SK-N-MC (cell line): ENCODE measurements at places on chromosomes 7 and 10.

DNA sequence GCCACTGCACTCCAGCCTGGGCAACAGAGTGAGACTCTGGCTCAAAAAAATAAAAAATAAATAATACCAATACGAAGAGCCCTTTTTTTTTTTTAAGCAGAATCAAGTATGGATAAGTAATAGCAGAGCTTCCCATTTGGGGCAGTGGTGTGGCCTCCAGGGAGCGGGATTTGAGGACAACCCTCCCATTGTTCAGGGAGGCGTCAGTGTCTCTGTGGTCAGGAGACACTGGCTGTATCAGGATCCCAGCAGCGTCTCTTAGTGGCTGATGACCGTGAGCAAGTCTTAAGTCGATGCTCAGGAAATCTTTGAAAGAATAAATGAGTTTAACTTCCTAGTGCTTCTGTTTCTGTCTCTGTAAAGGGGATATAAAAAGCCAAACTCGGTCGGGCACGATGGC is 25.2 kb upstream of the SH2B2 start:
- no peak for DNase-seq

GRCh38 chr7:74099031-74099430 is 15.4 kb downstream of the LIMK1 start:
- no peak for DNase-seq

DNA sequence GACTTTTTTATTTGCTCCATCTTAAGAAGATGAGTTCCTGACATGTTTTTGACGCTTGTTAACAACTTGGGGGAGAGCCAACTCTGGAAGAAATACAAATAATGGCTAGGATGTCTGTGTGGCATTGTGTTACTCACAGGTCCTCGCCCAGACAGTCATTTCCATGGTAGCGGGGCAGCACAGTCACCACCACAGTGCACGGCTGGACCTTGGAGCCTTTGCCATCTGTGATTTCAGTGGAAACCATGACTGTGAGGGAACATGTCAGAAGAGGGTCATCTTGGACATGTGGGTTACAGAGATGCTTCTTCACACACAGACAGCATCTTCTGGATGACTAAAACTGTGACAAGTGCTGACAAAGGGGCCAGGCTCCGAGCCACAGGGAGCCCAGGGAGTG is 74.5 kb downstream of the PKD1L1 start:
- no peak for DNase-seq

GRCh38 chr10:15374156-15374555 is 3.1 kb upstream of the FAM171A1 start:
- DNase-seq: no peak

DNA sequence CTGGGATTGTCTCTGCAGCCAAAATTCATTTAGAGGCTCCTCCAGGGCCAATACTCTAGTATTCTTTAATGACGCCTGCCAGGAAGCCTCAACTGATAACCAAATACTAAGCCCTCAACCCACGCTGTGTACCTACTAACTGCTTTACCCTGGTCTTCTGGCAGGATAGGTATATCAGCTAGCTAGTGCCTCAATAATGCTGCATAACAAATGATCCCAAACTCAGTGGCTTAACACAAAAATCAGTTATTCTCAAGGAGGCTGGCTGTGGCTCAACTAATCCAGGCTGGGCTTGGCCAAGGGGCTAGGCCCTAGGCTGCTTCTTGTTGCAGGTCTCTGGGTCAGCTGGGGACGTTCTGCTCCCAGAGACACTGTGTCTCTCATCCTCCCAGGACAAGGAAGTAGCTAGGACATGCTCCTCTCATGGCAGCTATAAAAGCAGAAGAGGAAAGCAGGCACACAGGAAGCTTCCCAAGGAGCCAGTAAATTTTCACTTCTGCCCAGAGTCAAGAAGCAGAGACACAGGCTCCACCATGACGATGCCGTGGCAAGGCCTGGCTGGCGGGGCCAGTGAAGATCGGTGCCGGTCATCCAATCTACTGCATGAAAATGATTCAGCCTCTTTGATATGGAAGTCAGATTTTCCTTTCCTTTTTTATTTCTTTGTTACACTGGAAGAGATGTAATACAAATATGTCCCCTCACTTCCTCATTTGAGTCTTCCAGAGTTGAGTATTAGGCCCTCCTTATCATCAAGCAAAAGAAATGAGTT is 28.6 kb upstream of the COL13A1 start:
- no peak for DNase-seq

DNA sequence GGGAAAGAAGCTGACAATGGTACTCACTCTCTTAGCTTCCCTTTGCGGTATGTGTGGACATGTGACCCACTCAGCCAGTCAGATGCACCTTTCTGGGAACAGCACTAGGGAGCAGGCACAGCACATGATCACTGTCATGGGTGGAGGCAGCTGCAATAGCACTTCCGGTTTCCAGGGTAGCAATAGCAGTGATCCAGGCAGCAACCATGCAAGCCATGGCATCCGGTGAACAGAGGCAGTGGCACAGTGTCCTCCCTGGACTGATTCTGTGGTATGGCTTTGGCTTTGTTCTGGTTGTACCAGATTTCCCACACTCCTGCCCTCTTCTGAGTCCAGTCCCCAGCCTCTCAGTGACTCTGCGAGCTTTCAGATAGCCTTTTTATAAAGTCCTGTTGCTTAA is 86.8 kb upstream of the NAMPT start:
- DNase-seq: no peak

GRCh38 chr7:93165447-93165846 is 17.3 kb upstream of the SAMD9L start:
- DNase-seq: no peak

- no peak for DNase-seq
Measured at GRCh38 chr7:38310591-38311101, 37.2 kb upstream of the TARP start.

GRCh38 chr7:42059275-42059674 is 177.7 kb downstream of the GLI3 start:
- DNase-seq: no peak

DNA sequence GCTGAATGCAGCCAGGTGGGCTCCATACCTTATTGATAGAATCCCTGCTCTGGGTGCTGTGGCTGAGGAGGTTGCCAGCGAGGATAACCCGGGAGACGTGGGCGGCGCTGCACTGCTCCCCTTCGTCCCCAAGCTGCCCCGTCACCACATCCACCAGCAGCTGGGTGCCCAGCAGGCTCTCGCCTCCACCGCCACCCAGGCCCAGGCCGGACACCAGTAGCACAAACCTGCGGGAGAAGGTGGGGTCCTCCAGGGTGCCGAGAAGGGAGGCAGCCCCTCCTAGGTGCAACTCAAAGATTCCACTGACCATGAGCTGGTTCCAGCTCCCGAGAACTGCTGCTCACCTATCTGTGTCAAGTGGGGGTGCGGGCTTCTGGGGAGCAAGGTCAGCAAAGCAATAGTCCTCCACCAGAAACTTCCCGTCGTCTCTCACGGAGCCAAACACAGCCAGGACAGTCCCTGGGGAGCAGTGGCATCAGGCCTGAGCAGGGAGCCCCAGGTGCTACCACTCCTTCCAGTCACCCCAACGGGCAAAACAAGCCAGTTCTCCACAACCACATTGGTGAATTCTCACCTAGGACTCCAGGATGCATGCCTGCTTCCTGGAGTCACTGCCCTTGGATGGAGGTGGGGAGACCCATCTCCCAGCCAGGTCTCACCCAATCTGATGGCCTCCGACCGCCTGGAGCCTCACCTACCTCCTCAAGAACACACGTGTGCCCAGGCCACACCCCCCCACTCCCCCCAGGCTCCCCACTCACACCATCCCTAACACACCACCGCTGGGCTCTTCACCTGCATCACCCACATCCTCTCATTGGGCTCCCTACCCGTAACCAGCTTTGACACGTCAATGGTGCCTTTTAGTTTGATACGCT is 6.3 kb downstream of the POLD2 start:
- no peak for DNase-seq

DNA sequence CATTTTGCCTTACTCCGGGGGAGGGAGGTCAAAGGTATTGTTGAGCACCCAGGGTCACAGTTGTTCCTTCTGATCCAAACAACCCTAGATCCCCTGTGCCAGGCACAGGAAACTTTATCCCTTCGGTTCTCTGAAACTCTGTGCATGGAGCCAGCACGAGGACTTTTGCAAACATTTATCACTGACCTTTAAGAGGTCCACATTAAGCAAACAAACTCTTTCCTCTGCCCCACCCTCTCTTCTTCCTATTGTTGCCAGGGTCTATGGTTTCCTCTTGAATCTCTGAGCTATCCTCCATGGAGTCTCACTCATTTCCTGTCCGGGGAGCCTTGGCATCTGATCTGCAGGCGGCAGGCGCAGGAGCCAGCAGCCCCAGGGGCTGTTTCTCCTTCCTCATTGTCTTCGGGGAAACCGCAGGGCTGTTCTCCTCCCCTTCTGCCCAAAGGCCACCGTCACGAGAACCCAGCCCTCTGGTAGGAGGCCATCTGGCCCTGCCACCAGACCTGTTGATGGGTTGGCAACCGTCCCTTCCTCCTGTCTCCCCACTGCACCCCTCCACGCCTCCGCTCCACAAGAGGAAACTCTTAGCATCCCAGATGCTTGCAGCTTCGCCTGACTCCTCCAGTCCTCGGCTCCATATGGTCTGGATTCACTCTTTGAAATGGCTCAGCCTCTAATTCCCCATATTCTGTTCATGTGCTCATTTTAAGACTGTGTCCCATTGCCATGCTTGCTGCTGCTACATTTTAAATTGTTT is 327.3 kb upstream of the NRP1 start:
- peak; percentile 6 for DNase-seq

- DNase-seq: no peak
Measured at GRCh38 chr10:23568996-23569395, 130.1 kb downstream of the OTUD1 start.

GRCh38 chr10:62597226-62597625 is 207.3 kb upstream of the ADO start:
- DNase-seq: no peak

GRCh38 chr10:131751827-131752775 is 148.7 kb upstream of the PPP2R2D start:
- no peak for DNase-seq

- DNase-seq: no peak
Measured at GRCh38 chr7:37920849-37921805, 687 bp downstream of the EPDR1 start.

DNA sequence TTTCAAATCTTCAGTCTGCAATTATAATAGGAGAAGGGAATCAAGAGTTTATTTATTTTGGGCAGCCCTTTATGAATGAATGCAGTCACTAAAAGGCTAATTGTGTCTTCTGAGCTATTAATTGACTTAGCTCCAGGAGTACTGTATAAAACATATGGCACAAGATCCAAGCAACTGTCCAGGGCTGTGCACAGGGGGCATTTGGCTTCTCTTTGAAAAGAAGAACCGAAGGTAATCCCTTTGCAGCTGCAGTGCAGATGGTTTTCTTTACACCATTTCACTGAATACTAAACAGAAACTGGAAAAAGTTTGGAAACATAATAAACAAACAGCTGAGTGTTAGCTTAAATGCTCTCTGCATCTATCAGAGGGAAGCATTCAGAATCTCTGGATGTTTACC is 282.6 kb upstream of the LRRN3 start:
- DNase-seq: no peak

- DNase-seq: no peak
Measured at GRCh38 chr10:43316988-43317387, 50.1 kb upstream of the RASGEF1A start.

- DNase-seq: no peak
Measured at GRCh38 chr7:143012001-143012400, 14.9 kb downstream of the OR9A2 start.

DNA sequence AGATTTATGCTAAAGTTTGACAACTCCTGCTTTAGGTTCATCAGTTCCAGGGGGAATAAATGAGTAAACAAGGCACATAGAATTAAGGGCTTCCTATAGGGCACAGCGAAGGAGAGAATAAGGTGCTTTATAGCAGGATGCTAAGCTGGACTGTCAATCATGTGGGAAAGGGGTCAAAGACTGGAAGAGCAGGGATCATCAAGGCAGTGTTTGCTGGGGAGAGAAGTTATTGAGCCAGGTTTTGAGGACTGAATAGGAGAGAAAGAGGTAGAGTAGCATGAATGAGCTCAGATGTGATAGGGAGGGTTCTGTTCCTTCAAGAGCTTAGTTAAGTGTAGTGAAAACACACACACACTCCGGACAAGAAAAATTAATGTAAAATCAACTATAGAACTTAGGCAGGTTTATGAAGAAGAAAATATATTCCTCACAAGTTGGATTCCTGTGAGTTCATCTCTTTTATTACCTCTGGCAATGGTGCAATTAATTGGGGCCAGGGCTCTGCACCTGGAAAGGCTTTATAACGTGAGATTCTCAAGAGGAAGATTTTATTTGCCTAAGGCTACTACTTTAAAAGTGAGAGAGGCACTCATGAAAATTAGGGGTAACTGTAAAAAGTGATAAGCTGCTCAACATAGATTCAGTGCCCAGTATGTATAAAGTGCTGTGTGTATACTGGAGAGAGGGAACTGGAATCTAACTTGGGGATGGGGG is 222.4 kb downstream of the AUTS2 start:
- no peak for DNase-seq

GRCh38 chr7:1483536-1484505 is 20.4 kb downstream of the INTS1 start:
- no peak for DNase-seq

- DNase-seq: no peak
Measured at GRCh38 chr10:69392481-69393000, 24.2 kb downstream of the TACR2 start.

- DNase-seq: no peak
Measured at GRCh38 chr10:106956216-106956915, 208.1 kb downstream of the SORCS1 start.

DNA sequence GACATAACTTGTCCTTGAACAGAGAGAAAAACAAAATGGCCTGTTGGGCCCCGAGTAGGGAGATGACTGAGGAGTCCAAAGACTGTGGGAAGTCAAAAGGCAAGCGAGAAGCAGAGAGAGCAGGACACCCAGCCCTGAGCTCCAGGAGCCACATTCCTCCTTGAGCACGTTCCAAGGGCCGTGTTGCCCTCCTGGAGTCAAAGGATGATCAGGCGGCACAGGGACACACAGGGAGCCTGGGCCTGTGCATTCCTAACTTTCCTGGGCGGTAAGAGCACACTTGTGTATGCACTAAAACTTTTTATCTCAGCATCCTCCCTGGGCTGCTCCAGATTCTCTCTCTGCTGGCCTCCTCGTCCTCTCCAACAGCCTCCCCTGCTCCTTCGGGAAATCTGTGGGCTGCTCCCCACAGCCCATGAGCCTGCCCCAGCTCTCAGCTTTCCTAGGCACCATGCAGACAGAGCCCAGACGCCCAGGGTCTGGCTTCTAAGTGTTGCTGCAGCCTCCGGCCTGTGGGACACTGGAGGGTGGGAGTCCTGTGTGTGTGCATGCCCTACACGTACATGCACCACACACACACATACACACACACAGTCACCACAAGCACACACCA is 281.8 kb downstream of the POU6F2 start:
- no peak for DNase-seq
